IMR-90 (cell line): ENCODE measurements at places on chromosomes 1 and 21.

- DNase-seq = no peak
These were observed 37.8 kb downstream of the PYHIN1 start for GRCh38 chr1:158969166-158969565.

DNA sequence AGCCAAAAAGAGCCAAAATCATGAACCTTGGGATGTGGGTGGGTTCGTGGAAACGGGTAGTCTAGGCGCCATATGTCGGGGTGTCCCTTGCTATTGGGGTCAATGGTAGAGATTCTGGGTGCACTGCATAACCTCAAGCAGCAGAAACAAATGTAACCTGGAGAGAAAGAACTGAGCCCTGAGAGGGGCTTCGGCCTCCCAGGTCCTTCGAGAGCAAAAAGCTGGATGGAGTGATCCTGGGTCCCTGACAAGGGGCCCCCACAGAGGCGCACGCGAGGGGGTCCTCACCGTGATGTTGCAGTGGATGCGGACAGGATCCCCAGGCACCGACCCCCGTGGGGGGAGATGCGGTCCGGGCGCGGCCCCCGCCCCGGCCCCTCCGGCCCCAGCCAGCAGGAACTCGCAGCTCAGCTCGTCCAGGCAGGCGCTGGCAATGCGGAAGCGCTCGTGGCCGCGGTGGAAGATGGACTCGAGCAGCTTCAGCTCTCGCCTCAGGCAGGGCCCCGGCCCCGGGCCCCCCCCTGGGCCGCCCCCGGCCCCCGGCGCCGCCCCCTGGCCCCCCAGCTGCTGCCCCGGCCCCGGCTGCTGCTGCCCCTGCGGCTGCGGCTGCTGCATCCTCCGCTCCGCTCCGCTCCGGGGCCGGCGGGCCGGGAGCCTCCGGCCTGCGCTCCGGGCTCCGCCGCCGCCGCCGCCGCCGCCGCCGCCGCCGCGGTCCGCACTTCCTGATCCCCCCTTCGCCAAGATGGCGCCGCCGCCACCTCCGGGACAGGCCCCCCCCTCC, at the start of gene UBE2Q1:
Gene UBE2Q1 (minus strand): TSS at position 724 of the 781 bp plus-strand sequence. CDS start 109 bp downstream, at position 615.
- DNase-seq = peak; percentile 18

GRCh38 chr1:200436436-200436835, 26.6 kb upstream of the ZNF281 start:
- DNase-seq = peak; percentile 11

DNA sequence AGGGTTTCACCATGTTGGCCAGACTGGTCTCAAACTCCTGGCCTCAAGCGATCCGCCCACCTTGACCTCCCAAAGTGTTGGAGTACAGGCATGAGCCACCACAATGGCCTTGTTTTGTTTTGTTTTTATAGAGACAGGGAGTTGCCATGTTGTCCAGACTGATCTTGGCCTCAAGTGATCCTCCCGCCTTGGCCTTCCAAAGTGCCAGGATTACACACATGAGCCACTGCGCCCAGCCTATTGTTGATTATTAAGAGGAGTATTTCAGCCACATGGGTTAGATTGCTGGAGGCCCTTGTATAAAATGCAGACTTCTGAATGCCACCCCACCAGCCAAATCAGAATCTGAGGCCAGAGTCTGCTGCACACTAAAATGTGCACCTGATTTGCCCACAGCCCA, 57.2 kb upstream of the ANGPTL1 start:
- no peak for DNase-seq

DNA sequence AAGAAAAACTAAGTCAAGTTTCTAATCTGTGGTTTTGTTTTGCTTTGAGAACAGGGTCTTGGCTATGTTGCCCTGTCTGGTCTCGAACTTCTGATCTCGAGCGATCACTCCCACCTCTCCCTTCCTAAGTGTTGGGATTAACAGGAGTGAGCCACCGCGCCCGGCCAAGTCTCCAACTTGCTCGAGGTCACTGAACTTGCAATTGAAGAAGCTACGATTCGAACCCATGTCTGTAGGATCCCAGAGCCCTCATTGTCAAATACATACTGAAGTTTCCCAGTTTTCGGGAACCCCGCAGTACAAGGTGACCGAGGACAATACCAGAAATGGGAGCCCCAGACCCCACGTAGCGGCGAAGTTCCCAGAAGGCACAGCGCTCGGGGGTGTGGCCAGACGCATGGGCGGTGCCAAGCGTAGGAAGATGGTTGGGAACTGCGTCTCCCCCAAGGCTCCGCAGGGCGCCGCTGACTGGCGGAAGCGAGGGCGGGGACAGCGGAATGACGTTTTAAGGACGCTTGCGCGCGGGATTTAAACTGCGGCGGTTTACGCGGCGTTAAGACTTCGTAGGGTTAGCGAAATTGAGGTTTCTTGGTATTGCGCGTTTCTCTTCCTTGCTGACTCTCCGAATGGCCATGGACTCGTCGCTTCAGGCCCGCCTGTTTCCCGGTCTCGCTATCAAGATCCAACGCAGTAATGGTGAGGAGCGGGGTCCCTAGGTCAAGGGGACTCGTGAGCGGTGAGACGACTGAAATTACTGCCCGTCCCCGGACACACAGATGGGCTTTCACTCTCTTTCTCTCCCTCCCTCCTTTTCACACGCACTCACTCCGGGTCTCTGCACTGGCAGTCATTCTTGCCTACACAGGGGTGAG, at the start of gene KIF2C:
Gene KIF2C (plus strand): TSS at position 531 of the 872 bp plus-strand sequence. CDS start 96 bp downstream, at position 627.
- DNase-seq = peak; percentile 97

- DNase-seq = no peak
These were observed 26.1 kb downstream of the PDE9A start for GRCh38 chr21:42679319-42680057.

DNA sequence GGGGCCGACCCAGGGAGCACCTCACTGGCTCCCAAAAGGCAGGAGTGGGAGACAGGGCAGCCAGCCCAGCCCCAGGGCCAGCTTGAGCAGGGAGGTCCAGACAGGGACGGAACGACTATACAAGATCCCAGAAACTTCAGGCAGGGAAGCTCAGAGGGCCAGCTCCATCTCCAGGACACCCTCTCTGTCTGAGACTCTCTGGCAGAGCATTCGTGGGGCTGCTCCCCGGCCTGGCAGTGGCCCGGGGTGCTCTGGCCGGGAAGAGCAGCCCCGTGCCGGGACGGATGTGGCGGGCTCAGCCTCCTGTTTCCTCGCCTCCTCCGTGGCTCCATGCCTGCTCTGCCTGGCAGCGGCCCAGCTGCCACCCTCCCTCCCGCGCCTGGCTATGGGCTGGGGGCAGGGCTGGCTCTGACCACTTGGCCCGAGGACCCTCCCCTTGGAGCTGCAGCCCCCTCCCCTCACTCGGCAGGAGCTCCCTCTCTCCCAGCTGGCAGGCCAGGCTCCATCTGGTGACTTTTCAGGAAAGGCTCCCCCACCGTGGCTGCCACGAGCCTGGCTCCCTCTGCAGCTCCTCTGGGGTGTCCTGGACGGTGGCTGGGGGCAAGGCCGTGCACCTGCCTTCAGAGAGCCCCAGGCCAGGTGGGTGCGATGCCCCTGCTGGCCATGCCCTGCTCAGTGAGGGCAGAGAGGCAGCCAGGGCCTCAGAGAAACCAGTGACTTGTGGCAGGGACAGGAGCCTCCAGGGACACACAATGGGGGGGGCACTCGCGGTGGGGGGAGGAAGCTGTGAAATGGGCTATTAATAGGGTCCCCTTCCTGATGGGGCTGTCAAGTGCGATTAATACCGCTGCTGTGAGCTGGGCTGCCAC, 5.6 kb upstream of the PLCH2 start:
- no peak for DNase-seq
